ENCODE measurements at places on chromosomes 5 and 9.

DNA sequence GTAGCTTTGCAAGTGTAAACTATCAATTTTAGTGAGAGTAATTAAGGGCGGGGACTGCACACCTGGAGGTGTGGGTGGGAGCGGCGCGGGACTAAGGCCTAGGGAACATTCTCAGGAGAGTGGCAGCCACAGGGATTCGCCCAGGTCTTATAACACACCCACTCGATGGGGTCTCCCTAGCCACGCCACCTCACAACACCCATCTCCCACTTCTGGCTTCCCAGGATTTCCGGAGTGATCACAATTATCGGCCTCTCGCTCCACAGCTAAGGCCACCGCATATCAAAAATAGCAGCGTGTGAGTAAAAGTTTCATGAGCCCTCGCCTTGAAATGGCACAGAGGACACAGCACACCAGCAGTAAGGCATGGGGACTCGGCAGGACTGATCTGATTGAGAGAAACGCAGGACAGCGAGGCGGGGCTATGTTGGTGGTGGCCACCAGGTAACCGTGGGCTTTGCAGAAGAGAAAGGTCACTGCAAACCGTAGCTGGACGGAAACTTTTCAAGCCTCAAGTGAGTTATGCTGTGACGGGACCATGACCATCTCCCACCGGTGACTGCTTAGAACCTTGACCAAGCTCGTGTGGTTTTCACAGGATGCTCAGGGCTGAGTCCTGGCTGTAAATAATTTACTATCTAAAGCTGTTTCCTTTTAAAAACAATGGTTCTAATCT is 1.1 kb upstream of the LPAR1 start:
- DNase-seq, result no peak

GRCh38 chr9:87122947-87123685 is 175.8 kb upstream of the GAS1 start:
- no peak for DNase-seq

DNA sequence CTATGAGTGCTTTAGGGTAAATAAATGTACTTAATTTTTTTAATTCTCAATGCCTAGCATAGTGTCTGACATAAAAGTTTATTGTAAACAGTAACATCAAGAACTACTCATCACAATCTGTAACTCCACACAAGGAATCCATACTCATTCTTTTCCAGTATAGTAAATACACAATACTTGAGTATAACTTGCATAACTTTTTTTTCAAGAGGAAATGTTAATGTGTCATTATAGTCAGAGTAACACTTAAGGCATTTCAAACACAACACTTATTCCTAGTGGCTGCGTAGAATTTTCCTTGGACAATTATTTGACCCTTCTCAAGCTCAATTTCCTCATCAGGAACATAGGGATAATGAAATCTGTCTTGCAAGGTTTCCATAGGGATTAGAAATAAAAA is 584.3 kb downstream of the CAAP1 start:
- no peak for DNase-seq

DNA sequence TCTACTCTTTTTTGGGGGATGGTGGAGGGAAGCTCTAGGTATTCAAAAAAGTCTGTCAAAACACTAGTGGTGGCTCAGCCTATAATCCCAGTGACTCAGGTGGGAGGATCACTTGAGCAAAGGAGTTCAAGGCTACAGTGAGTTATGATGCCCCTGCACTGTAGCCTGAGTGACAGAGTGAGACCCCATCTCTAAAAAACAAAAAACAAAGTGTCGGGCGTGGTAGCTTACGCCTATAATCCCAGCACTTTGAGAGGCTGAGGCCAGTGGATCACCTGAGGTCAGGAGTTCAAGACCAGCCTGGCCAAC is 15.8 kb upstream of the SLC35D2 start:
- no peak for DNase-seq

DNA sequence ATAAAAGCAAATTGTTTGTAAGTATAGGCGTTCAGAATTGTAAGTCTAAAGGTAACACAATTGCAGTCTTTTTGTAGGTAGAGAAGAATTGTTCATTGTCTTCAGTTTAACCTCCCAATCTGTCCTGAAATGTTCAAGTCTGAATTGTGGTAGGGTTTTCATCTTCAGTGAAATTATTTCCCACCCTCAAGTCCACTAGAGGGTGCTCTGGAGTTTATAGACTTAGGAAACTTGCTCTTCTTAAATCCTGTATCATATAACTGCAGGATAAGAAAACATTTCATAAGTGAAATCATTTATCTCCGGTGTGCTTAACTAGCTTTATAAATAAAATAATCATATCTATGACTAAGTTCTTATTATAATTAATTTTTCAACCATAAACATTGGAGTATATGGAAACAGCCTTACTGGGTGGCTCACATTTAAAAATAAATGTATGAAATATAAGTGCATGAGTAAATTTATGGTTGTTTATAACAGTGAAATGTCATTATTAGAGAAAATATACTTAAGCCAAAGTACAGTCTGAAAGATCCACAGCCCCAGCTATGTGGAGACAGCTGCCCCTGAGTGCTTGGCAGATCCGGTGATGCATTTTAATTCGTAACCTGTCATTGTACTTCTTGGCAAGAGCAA is 182.4 kb upstream of the OTULINL start:
- DNase-seq, result no peak

DNA sequence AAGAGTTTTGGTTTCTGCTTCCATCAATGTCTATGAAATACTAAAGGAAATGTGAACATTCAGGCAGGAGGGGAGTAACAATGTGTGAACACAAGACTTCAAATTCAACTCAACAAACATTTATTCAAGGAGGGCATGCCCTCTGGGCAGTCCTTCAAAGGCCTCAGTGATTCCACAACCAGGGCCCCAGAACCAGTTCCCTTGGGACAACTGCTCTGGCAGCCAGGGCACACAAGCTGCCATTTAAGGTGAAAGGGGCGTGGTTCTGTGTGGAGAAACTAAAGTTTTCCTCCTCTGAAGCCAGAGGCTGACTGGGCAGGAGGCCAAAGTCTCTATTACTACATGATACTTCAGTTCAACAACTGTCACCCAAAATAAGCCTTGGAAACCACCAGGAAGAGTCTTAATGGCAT is 3.2 kb downstream of the RBM18 start:
- no peak for DNase-seq

GRCh38 chr5:78765756-78766411 is 117.3 kb upstream of the LHFPL2 start:
- DNase-seq, result no peak

DNA sequence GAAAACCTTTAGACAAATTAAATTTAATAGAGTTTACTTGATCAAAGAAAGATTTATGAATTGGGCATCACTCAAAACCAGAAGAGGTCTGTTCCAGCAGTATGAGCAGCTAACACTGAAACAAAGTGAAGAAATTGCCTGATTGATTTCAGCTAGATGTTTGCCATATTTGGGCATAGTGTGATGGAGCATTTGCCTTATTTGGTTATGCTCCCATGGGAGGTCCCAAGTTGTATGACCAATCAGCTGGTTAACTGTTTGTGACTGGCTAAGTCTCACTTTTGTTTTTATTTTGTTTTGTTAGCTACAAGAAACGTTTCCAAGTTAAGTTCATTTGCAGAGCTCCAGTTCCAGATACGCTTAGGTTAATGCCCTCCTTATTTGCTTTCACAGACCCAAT is 53.3 kb upstream of the LMNB1 start:
- no peak for DNase-seq

DNA sequence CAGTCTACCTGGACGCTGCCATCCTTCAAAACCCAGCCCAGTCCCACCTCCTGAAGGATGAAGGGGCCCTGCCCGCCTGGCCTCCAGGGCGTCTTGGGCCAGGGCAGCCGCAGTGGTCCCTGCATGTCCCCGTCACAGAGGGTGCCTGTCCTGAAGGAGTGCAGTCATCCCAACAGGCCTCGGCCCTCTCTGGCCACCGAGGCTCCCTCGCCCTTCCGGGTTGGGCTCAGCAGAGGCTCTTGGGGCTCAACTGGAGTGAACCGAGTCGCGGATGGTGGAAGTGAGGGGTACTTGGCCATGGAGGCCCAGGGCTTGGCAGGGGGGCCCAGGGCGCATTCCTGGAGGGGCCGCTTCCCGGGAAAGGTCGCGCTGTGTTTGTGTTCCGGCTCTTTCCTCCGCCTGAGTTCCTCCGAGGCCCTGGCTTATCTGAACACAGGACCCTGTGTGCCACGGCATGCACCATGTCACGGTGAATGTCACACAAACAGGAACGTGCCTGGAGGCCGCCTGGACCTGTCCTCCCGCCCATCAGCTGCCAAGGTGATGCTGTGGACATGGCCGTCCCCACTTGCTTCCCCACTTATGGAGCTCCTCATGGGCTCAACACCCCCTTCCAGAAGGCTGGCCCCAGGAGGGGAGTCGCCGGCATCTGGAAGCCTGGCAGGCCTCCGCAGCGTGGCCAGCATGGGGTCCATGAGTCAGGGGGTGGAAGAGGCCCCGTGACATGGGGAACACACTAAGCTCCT is 25.7 kb upstream of the OBP2B start:
- DNase-seq, result no peak

DNA sequence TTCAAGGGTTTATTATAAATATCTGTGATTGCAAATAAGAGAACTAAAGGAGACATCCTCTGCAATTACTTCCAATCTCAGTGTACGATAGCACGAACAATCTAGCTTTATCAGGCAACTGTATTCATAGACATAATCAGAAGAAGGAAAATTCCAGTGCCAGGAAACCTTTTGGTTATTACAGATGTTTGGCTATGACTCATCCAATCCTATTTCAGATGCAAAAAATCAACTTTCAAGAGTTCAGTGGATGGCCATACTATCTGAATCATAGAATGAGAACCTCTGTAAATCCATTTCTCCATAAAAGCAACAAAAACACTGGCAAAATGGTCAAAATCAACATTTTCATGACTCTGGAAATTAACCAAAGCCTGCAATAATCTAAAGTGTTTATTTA is 37.9 kb downstream of the GAS1 start:
- DNase-seq, result no peak

Measured in central memory CD8-positive, alpha-beta T cell (primary cell).